Panc1 (cell line): ENCODE measurements at places on chromosomes 1 and 21.
A peak's percentile ranks its signal among the peaks of the same experiment; 100 is the strongest.

GRCh38 chr1:207648334-207649209 is 3.6 kb downstream of the CR1L start:
- no peak for DNase-seq

- no peak for DNase-seq
Observed at GRCh38 chr1:81366173-81366572, 434.6 kb upstream of the ADGRL2 start.

GRCh38 chr1:217153361-217153760 is 430.1 kb upstream of the ESRRG start:
- DNase-seq = no peak

DNA sequence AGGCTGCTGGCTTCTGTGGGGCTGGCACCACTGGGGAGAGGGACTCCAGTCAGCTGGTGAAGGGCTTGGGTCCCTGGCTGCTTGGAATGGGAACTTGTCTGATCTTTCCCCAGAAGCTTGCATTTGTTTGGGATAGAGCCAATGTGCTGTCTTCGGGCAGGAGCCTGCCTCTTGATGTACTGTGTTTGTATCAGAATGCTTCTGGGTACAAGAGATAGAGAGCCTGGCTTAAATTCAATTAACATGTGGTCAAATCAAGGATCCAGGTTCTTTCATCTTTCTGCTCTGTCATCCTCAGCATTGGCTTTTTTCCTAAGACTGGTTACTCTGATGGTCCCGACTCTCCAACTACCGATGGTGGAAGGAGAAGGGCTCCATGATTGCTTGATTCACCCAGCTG is 16.0 kb upstream of the PROK1 start:
- no peak for DNase-seq

- DNase-seq = no peak
Observed at GRCh38 chr21:45018131-45019075, 56.0 kb upstream of the ADARB1 start.

GRCh38 chr1:34749992-34750391 is 4.9 kb upstream of the GJB5 start:
- no peak for DNase-seq

GRCh38 chr1:175599212-175599705 is 144.1 kb downstream of the TNR start:
- DNase-seq = no peak

GRCh38 chr1:22096463-22096862 is 44.0 kb downstream of the CDC42 start:
- no peak for DNase-seq

DNA sequence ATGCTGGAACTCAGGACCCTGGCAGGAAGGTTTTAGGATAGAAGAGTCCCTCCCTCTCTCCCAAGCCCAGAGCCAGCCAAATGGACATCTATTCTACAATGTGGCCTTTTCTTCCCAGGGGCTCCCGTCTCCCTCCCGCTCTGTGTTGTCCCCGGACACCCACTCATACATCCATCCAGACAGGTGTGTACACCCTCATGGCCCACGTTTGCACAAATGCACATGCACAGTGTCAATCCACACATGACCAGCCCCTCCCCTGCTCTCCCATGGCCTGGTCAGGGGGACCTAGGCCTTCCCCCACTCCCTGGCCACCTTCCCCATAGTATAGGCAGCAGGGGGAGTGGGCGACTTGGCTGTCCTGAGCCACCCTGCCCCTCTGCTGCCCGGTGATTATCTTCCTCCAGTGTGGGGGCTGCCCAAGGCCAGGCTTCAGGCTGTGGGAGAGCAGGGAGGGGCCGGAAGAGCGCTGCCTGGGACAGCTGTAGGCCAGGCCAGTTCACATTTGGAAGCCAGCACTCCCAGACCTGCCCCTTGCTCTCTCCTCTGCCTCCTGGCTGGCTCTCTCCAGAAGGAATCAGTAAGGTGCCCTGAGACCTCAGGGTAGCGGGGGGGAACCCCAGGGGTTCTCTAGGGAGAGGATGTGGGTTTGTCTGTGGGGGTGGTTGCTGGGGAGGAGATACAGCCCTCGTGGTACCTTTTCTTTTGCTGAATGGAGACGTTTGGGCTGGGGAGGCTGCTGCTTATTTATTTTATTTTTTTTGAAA is 4.1 kb upstream of the PTPN7 start:
- no peak for DNase-seq

DNA sequence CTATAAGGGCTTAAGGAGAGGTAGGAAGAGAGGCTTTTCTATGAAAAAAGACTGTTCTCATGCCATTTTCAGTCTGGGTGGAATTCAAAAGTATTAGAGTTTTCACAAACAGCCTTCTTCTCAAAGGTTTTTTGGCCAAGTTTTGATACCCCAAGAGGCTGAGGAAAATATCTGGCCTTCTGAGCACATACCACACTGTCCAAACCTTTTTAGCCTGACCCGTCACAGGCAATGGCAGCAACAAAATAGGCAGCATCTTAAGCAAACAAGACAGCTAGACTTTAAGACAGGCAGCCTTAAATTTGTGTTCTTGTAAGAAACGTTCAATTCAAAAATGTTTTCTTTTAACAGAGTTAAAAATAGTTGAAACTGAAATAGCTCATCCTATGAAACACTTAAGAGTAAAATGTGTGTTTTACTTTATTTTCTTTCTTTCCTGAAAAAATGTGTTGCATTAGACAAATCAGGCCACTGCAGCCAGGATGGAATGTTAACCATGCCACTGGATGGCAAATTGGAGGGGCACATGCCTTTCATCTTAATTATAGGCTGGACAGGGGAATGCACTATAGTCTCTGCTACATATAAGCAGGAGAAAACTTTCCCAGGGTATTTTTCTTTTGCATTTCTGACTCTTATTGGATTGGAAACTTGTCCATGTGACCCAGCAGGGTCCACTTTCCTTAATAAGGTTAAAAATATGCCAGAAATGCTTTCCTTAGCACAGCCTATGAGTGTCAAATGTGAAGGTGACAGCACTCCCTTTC is 315.0 kb downstream of the TGFB2 start:
- DNase-seq = no peak

- DNase-seq = peak; percentile 8
Observed at GRCh38 chr1:154819628-154820590, 50.2 kb downstream of the KCNN3 start.

- peak; percentile 69 for DNase-seq
Observed at GRCh38 chr21:45228171-45228641, 59.5 kb downstream of the POFUT2 start.

DNA sequence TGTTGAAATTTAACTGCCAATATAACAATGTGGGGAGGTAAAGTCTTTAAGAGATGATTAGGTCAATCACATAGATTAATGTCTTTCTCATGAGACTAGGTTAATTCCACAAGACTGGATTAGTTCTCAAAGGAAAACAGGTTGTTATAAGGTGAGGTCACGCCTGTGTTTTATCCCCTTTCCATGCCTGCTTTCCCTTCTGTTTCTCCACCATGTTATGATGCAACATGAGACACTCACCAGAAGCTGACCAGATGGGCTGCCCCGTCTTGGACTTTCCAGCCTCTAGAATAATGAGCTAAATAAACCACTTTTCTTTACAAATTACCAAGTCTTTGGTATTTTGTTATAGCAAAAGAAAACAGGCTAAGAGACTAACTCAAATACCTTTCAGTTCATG is 70.8 kb downstream of the DDAH1 start:
- no peak for DNase-seq

- no peak for DNase-seq
Observed at GRCh38 chr1:75396745-75397144, 214.2 kb downstream of the SLC44A5 start.

DNA sequence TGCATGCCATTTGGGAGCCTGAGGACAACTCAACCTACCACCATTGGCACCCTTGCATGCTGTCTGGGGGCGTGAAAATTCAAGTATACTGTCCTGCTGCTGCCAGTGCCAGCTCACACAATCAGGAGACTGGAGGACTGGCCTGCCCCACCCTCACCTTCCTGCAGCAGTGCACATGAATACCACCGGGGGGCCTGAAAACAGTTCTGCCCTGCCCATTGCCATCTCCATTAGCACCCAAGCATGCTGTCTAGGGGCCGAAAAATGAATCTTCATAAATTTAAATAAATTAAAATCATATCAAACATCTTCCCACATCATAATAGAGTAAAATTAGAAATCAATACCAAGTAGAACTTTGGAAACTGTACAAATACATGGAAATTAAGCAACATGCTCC is 322.1 kb upstream of the TMPRSS15 start:
- DNase-seq = no peak

DNA sequence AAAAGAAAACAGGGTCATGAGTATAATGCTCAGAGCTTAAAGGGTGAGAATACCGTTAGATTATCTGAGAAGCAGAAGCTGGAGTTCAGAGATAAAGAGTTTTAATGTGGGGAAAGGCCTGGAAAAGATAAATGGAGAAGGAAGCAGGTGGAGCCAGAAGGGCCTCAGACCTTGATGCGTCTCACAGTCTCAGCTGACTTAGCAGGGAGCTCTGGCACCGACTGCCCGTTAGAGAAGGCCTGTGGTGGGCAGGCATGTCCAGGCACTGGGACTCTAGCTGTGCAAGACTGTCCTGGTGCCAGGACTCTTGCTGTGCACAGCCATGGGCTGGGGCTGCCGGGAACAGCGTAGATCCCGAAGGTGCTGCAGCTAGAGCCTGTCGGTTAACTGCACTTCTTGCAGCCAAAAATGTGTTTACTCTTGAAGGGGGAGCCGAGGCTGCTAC is 3.8 kb upstream of the SLAMF9 start:
- no peak for DNase-seq

DNA sequence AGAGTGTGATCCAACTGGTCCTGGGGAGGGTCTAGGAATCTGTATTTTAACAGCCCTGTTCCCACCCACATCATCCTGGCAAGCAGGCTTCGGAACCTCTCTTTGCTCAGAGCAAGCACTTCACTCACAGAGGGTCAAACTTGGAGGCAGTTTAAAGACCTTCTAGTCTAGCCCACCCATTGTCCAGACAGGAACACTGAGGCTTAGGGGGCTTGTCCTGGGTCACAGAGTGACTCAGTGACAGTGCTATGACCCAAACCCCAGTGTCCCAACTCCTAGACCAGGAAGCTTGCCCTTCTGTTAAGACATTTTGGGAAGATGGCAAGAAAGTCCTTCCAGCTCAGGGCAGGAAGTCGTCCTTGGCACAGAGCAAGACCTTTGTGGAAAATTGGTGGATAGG is 36.5 kb downstream of the FBXO2 start:
- no peak for DNase-seq

DNA sequence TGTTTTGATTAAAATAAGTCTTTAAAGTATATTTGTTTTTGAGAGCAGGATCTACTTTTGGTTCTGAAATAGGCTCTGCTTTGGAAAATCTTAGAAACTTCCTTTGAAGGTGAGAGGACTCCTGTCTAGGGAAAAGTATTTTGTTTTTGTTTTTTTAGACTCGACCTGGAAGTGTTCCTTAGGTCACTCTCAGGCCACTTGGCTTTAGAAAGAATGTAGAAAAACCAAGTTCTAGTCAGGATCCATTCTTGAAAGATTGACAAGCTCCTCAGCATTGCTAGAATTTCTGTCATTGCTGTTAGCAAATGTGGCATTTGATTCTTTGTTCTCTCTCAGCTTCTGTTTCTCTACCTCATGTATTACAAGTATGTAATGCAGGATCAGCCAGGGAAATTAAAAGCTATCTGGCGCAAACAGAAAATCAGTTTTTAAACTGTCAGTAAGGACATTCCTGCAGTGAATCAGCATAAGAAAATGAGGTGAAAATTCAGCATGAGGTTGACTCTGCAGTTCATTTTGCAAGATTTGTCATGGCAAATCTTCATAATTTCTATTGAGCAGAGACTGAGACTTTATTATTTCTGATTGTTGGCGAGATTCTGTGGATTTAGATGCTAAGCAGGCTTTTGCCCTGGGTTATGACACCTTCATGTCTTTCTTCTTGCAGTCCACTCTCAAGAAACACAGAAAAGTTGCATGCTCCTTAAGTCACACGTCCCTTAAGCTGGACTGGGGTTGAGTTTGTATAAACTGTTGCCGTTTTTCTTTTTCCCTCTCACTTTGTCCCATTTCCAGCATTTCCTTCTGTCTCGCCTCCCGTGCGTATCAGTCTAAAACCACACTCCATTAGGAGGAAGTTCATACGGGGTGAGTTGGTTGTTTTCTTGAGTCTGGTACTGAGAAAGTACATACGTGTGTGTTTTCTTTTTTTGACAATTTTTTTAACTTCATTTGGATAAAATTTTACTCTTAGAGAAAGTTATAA is 12.6 kb downstream of the NTPCR start:
- DNase-seq = no peak

GRCh38 chr1:53160924-53161378 is 18.5 kb upstream of the SLC1A7 start:
- no peak for DNase-seq

- no peak for DNase-seq
Observed at GRCh38 chr1:38038861-38039260, 7.7 kb downstream of the POU3F1 start.

DNA sequence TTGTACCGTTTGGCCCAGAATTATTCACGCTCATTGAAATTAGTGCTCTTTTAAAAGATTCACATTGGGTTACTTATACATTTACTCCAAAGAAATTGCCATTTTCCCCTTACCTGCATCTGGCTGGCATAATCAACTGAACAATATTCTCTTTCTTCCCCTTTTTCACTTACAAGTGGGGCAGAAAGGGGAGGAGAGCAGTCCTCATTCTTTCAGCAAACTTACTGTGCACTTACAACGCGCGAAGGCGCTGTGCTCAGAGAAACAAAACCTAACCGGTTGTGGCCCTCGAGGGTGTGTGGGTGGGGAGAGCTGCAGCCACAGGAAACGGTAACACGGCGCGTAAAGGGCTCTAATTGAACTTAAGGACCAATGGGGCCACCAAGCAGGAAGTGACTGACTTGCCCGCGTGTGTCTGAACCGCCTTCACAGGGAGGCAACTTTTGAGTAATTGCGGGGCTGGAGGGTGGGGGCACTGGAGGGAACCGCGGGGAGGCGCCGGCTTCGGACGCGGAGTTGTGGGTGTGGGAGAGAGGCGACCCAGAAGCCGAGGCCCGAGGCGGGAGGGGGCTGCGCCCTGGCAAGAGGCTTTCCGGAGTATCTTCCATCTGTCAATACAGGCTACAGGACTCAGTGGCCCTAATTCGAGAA is 693 bp upstream of the PNRC2 start:
- DNase-seq = no peak
